Colonic mucosa (tissue), 4 donors: ENCODE measurements at places on chromosomes 12 and 14. TPM values are rescaled to one million over a fixed set of nuclear protein-coding genes. Genes with fewer than 3 reads are reported as not detected.

GRCh38 chr12:113306382-113306781, 28.5 kb downstream of the SLC8B1 start:
- H3K4me1 ChIP-seq, result no peaks in the 10 kb centered on the region
- no peak overlapping the region for H3K27ac ChIP-seq
- H3K4me3 ChIP-seq, result no peak overlapping the region
- H3K27me3 ChIP-seq, result no peaks in the 10 kb centered on the region
- peaks cover 7% of the 10 kb centered on the region for H3K36me3 ChIP-seq

DNA sequence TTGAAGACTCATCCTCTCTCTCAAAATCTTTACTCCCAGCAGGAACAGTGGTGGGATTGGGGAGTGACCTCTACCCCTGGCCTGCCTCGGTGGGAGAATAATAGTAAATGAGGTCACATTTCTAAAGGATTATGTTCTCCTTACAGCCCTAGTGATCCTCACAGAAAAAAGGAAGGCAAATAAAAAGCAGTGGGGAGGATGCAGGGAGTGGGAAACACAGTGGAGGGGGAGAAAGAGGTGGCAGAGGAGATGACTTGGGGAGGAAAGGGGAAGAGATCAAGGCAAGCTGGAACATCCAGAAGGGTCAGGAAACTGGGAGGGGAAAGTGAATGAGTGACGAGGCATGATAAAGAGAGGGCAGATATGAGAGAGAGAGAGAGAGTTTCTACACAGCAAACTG, 8.3 kb upstream of the SYNDIG1L start:
- H3K27me3 ChIP-seq, result no peaks in the 10 kb centered on the region
- H3K27ac ChIP-seq, result no peak overlapping the region
- DNase-seq, result no peak
- no peaks in the 10 kb centered on the region for H3K4me1 ChIP-seq

DNA sequence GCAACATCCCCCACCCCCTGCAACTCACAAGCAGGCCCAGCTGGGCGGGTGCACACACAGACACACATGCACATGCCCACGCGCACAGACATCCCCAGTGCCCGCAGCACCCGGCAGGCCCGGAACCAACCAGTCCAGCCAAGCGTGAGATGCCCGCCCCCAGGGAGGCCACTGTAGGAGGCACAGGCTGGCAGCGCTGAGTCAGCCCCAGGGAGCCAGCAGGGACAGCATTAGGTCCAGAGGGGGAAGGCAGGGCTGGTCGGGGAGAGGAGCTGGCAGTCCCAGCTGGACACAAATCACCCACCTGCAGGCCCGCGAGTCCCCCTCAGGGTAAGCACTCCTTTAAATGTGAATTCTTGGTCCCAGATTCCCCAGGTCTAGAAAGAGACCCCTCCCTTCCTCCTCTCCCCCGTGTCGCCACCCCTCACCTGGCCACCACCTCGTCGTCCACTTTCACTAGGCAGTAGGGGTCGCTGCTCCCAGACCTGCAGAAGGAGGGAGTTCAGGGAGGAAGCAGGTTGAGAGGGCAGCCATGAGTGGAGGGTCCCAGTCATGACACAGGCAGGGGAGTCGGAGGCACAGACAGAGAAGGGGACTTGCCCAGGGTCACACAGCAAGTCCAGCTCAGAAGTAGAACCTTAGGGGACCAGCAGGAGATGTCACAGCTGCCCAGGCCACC, 5.0 kb downstream of the RASAL1 start:
- no peaks in the 10 kb centered on the region for H3K4me1 ChIP-seq
- H3K4me3 ChIP-seq, result no peak overlapping the region
- no peaks in the 10 kb centered on the region for H3K36me3 ChIP-seq
- H3K27ac ChIP-seq, result no peak overlapping the region
- no peak for DNase-seq

Gene TAS2R8
- total RNA-seq, result not detected

Gene MANSC1
- total RNA-seq, result 63.6 TPM

Gene IAPP
- total RNA-seq, result not detected
